Mesothelial cell of epicardium (in vitro differentiated cells): ENCODE measurements at places on chromosomes 1 and 21. TPM values are rescaled to one million over a fixed set of nuclear protein-coding genes. Genes with fewer than 3 reads are reported as not detected.

NLRP3 gene
- 0.13 to 0.34 TPM (median 0.22 TPM) in 3 replicates for total RNA-seq

FAM72D gene
- total RNA-seq, result 0.88 to 1.5 TPM (median 1.1 TPM) in 3 replicates

DNA sequence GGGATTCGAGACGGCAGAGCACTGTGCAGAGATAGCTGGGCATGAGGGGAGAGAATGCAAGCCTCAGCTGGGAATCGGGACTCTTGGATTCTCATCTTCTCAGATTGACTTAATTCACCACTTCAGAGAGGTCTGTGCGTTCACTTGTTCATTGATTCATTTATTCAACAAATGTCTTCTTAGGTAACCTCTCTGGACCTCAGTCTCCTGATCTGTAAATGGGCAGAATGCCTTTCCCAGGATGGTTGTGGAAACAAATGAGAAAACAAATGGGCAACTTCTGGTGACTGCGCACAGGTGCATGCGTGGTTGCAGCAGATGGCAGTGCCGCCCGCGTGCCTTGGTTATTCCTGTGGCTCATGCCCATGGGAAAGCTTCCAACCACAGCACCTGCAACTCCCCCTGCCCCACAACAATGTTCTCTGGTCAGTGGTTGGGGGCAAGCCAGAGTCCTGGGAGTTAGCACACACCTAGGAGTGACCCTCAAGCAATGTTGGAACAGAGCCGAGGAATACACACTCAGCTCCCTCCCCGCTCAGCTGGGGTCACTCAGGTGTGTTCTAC, 110.1 kb upstream of the RUNX3 start:
- DNase-seq, result no peak

DNA sequence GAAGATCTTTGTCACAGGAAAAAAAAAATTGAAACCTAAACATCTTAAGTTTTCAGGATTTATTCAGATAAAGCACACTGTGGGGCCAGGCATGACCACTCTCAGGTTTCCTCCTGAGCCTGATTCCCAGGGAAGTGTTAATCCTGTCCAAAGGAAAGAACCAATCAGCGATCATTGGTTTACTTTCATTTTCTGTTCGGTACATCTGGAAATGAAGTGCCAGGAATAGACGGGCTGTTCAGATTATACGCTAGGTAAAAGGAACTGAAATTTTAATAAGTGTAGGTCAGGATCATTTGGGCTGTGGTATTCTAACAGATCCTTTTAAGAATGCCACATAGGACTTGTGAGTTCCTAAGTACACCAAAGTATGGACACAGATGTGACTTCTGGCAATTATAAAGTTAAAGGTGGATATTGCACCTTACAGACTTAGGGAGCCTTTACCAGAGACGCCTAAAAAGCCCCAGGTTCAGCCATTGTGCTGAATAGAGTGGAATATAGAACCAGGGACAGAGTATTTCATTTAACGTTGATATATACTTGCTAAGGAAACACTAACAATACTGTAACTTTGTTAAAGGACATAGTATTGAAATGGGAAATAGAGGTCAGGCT, 9.3 kb upstream of the CACYBP start:
- no peak for DNase-seq

GRCh38 chr1:182376936-182377574, 14.5 kb downstream of the GLUL start:
- no peak for DNase-seq

DNA sequence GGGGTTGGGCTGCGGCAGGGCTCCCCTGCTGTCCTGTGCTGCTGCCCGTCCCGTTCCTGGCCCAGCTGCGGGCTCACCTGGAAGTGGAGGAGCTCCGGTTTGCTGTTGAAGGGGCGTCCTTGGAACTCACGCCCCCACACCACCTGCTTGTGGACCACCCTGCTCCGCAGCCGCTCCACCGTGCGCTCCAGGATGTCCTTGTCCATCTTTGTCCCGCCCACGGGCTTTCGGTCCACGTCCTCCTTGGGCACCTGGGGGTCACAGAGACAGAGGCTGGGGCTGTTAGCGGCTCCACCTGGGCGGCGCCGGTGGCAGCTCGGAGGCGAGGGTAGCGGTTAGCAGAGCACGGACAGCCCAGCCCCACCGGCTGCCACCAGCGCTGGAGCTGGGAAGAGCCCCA, 38.8 kb downstream of the CFAP74 start:
- DNase-seq, result no peak

GRCh38 chr1:159958719-159959380, 4.8 kb upstream of the SLAMF9 start:
- DNase-seq, result no peak

GRCh38 chr1:67134695-67135094, at the start of gene C1orf141:
Gene C1orf141, minus strand, starts transcription at chr1:67134970. Its CDS starts 7,730 bp downstream, at chr1:67127240.
- no peak for DNase-seq

DNA sequence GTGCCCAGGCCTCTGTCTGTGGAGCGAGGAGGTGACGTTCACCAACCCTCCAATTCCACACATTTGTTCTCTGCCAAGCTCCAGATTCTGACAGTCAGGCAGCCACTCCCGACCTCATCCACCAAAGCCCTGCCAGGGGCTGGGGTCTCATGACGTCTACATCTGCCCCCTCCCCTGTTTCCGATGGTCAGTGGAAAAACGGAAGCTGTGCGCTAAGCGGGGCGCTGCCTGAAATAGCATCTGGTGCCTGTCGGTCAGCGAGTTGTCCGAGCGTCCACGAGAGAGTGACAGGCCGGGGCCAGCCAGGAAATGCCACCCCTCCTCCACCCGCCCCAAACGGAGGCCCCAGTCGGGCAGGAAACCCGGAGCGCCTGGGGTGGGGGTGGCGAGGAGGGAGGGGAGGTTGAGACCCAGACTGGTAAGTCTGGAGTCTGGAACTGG, 3.2 kb upstream of the TAL1 start:
- DNase-seq, result no peak

GRCh38 chr1:145719230-145720079, at the start of gene CD160:
Gene CD160, plus strand, starts transcription at chr1:145719499. Its CDS starts 8,829 bp downstream, at chr1:145728328.
- no peak for DNase-seq

DNA sequence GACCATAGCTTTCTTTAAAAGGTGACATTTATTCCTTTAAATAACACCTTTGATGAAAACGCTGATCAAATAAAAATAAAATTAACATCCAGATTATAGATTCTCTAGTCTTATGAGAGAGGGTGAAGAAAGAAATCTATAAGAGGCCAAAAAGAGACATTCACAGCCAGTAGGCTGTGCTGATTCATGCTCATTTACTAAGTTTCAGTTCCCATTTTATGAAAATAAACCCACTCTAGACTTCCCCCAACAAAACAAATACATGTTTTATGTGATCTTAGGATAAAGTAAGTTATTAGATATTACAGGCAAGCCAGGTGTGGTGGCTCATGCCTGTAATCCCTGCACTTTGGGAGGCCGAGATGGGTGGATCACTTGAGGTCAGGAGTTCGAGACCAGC, 21.1 kb downstream of the ESRRG start:
- no peak for DNase-seq
